NCI-H1436 treated with DMSO at 0.1 percent for 48 hours (cell line): ENCODE measurements at places on chromosomes 7 and 10.

- no peak for DNase-seq
Observed at GRCh38 chr10:17407047-17407446, 47.3 kb downstream of the ST8SIA6 start.

GRCh38 chr7:70935311-70935710 is 196.6 kb upstream of the GALNT17 start:
- DNase-seq: no peak

- DNase-seq: no peak
Observed at GRCh38 chr7:17786314-17786852, 153.9 kb downstream of the SNX13 start.

GRCh38 chr7:20238754-20239324 is 21.7 kb upstream of the MACC1 start:
- no peak for DNase-seq

DNA sequence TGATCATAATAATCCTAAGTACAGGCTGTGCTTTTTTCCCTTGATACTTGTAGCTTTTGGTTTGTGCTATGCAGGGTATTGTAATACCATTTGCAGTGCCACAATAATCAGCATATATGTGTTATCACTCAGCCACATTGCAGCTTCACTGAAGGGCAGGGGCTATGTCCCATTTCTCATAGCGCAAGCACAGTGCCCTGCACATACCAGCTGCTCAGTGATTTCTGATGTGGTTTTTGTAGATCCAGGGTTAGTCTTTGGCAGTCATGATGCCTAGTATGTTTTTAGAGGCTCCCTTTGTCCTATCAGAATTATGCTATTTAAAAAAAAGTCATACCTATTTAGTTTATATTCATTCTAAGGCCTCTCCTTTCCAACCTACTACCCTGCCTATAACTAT is 25.8 kb downstream of the MET start:
- no peak for DNase-seq

DNA sequence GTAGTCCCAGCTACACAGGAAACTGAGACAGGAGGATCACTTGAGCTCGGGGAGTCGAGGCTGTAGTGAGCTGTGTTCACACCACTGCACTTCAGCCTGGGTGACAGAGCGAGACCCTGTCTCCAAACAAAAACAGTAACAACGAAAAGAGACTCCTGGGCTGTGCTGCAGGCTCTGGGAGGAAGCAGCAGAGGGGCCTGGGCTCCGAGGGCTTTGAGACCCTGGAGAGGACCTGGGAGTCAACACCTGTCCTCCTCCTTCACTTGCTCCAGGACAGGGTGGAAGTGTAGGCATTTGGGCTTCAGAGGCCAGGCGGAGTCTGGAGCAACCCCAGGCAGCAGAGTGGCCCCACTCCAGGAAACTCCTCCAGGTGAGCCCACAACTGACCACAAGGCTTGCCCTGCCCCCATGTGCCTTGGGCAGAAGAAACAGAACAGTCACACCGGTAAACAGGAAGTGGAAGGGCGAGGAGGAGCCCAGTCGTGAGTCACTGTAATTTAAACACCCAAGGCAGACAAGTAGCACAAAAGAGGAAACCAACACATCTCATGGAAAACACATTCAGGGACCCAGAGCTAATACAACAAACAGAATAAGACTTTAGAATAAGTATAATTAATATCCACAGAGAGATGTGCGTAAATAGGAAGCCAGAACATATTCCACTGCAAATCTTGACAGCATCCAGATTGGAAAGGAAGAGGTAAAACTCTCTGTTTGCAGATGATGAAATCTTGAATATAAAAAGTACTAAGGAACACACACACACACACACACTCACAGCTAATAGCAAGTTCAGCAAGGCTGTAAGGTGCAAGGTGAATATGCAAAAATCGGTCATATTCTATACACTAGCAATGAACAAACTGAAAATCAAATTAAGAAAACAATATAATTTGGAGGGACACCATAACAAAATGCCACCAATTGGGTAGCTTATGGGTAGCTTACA is 20.5 kb upstream of the RASGEF1A start:
- DNase-seq: no peak

- no peak for DNase-seq
Observed at GRCh38 chr10:103244666-103245271, 918 bp upstream of the RPEL1 start.

GRCh38 chr10:37619336-37619735 is 238.1 kb downstream of the ZNF248 start:
- no peak for DNase-seq

- no peak for DNase-seq
Observed at GRCh38 chr7:97506728-97507127, 225.2 kb upstream of the TAC1 start.

DNA sequence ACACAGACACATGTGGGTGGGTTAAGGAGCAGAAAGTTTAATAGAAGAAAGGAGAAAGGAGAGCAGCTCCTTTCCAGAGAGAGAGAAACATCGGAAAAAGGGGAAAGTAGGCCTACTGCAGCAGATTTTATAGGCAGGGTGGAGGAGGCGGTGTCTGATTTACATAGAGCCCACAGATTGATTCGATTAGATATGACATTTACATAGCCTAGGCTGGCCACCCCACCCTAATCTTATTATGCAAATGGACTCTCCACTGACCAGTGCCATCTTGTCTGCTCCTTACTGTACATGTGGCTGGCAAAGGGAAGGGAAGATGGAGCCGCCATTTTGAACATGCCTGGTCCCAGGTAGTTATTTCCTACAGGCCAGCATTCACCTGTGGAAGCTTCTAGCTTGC is 38.7 kb upstream of the SCIN start:
- DNase-seq: no peak

DNA sequence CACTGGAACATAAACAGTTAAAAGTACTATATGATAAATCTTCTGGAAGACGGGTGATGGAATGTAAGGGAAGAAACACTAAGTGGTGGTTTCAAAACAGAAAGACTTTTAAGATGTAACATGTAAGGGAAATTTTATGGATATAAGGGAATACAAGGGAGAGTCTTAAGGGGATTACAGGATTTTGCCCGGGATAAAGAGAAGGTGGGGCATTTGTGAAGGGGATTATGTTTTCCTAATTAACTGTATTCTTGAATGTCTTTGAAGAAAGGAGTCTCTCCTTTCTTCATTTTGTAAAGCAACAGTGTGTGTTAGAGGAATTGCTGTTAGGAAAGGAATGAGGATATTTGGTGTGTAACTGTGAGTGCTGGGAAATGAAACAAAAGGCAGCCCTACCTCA is 745.2 kb downstream of the AUTS2 start:
- DNase-seq: no peak

GRCh38 chr7:151821226-151821625 is 55.7 kb downstream of the PRKAG2 start:
- DNase-seq: no peak

DNA sequence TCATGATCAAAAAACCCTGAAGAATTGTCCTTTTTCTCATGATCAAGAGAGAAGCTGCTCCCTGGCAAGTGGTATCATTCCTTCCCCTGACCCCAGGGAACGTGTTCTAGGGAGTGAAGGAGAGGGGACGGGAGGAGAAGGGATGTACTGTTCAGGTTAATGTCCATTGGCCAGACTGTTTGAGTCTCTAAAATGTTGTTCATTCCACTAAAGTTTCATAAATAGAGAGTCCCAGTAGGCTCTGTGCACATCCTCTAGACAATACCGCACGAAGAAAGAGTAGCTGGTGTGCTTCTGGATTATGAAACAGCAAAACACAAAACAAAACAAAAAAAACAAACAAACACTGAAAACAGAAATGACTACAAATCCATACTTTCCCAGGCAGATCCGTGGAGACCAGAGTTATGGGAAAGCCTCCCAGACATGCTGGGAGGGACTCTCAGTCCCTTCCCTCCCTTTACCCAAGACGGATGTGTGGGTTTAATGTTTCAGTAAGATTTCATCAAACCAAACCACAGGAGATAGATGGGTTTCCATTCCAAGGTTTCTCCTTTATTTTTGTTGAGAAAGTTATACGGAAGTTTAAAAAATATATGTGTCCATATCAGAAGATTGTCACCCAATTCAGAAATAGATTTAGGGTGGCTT is 66.5 kb upstream of the TNS3 start:
- no peak for DNase-seq

DNA sequence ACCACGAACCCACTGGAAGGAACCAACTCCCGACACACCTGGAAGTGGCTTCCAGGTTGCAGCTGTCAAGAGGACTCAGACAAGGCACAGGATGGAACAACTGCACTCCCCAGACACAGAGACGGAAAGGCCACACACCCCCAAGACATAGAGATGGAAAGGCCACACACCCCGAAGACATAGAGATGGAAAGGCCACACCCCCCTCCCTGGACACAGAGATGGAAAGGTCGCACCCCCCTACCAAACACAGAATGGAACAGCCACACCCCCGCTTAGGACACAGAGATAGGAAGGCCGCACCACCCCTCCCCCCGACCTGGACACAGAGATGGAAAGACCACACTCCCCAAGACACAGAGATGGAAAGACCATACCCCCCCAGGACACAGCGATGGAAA is 7.6 kb downstream of the ZNF511 start:
- no peak for DNase-seq

DNA sequence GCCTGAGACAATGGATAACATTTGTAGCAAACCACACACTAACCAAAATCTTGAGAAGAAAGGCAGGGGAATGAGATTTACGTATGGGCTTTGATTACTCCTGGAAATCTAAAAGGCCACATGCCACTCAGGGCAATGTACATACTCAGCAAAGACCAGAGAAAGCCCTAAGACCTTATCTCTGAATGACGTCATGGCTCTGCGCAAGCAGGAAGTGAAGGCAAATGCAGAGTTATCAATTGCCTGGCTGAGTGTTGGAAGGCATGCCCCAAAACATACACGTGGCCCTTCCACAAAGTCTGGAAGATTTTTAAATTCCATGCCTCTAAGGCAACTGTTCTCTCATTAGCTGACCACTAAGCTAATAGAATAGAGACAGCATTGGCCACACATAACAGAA is 90.9 kb upstream of the NRBF2 start:
- no peak for DNase-seq

DNA sequence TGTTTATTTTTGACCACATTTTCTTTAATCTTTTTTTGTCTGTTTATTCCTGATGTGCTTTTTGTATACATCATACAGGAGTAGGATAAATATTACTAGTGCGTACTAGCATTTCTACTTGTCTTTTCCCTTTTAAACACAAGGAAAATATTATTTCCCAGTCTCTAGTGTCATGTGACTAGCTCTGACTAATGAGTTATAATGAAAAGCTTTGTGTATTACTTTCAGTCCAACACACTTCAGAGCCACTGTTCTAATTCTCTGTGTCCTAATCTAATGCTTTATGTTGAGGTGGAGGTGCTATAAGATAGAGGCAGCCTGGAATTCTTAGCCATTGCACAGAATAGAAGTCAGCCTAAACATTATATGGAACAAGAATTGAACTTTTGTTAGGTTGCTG is 65.0 kb upstream of the RAB18 start:
- no peak for DNase-seq

GRCh38 chr7:148060724-148061123 is 529.8 kb upstream of the C7orf33 start:
- no peak for DNase-seq

- DNase-seq: no peak
Observed at GRCh38 chr10:130198651-130199050, 62.5 kb downstream of the GLRX3 start.

DNA sequence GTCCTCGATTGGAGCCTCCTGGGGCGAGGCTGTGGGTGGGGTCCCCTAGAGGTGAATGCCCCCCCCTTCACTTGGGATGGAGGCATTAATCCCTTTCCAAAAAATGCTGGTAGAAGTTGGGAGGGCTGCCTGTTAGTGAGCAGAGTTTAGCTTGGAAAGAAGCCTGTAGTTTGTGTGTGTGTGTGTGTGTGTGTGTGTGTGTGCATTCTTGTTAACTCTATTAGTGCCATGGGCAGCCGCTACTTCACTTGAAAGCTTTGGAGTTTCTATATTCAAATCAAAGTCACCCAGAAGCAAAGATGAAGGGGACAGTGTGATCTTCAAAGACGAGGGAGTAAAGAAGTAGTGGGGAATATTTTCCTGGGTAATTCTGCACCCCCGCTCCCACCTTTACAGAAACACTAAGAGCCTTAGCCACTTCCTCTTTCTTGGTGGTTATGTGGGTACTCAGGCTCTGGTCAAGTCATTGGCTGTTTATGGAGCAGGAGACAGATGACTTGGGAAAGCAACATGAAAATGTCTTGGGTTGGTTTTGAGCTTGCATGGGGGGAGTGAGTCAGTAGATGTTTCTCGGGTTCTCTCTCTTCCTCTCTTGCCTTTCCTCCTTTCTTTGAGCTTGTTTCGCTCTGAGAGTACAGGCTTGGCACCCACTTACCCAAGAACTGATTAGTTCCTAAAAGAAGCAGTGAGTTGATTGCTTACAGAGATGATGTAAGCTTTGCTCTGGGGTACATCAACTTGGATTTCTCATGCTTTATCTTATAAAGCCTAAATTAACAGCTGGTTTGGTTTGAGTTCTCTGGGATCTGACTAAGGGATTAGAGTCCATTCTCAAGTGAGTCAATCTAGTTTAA is 35.9 kb downstream of the TCF7L2 start:
- no peak for DNase-seq

DNA sequence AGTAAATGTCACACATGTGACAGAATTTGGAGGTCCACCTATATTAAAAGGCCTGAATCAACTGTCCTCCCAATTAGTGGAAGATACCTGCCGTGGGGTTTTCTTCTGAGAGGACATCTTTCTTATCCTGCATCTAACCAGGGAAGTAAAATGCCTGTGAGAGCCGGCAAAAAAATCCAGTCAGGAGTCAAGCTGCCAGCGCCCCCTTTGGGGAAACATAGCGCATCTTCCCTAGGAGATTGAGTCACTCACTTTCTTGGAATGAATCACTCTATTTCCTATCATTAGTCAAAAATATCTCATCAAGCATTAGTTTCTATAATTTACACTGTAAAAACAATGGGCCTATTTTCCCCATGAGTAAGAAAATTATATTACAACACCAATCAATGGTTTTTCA is 66.4 kb upstream of the ANK3 start:
- no peak for DNase-seq

- no peak for DNase-seq
Observed at GRCh38 chr7:155382802-155383171, 75.1 kb upstream of the EN2 start.

GRCh38 chr10:102791754-102792395 is 45.3 kb downstream of the CYP17A1 start:
- no peak for DNase-seq

DNA sequence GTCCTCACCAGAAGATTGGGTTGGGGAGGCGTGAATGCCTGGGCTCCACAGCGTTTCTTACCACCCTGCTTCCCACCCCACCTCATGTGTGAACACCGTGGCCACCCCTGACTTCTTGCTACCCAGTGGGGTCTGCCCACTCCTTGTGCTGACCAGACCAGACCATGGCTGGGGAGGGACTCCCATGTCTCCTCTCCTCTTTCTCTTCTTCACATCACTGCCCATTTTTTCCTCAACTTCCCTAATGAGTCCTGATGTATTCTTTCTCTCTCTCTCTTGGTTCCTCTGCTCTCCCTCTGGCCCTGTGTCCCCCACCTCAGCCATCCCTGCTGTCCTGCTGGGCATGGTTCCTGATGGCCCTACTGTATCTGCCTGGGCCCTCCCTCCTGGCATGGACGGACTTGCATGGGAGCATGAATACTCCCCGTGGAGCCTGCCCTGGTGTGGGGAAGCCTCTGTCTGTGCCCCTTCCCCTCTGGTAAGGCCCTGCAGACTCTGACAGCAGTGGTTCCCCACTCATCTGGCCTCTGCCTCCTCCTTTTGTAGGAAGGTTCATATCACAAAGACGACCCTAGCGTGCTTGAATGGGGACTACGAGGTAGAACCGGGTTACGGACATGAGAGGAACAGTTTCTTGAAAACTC is 85.5 kb downstream of the ADCY1 start:
- no peak for DNase-seq

GRCh38 chr10:70118196-70118595 is 14.4 kb downstream of the AIFM2 start:
- no peak for DNase-seq

- DNase-seq: no peak
Observed at GRCh38 chr7:69961436-69961835, 363.2 kb downstream of the AUTS2 start.
